ENCODE measurements at places on chromosomes 7 and 10.

GRCh38 chr7:15399441-15399840 is 162.4 kb downstream of the AGMO start:
- no peak for ATAC-seq

- no peak for ATAC-seq
Observed at GRCh38 chr7:67856046-67856445, 859.4 kb downstream of the TYW1 start.

DNA sequence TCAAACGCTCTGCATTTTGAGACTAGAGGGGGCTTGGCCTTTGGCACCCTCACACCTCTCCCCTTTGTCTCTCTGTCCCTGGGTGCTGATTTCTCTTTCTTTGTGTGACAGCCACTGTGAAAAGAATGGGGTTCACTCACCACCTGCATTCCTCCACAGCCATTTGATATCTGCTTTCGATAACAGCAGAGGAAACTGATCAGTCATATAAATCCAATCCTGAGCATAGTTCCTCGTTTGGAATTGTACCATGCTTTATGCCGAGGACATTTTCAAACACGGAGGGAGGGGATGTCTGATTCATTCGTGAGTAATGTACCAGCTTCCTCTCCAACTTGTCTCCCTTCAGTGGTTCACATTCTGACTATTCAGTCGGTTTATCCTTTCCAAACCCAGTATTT is 15.8 kb downstream of the MET start:
- ATAC-seq: no peak

DNA sequence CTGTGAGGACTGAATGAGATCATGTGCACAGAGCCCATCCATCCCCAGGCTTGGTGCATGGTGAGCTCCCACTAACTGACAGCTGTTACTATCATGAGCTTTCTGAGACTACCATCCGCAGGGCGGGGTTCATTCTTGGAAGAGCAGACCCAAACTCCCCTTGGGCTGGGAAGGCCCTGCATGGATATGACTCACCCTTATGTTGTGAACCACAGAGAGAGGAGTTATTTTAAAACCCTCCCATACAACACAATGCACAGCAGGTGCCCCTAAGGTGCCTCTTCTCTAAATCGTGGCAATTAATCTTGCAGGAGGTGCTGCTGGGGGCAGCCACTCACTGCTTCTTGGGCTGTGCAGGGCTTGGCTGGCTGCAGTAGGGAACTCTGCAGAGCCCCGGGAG is 219.1 kb downstream of the GFRA1 start:
- no peak for ATAC-seq

DNA sequence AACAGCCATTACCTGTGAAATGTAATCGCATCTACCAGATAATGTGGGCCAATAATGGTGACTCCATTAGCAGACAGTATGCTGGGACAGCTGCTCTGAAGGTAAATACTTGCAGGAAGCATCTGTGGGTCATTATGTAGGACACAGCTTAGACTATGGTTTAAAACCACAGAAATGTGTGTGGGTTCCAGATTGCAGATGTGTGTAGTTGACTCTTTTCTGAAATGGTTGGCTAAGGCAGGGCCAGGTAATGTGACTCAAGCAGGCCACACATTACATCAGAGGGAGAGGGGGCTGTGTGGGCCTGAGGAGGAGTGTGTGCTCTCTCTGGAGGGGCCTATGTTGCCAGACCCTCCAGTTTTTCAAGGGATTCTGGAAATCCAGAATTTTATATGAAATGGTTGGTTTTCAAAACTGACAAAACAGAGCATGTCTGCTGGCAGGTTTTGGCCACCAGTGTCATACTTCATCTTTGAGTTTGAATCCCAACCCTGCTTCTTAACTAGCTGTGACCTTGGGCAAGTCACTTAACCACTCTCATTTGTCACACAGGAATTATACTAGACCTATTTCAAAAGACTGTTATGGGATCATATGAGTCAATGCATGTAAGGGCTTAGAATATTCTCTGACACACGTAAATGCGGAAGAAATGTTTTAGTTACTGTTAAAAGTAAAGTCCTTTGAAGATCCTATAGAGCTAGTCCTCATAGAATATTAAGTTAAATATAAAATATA is 64.5 kb downstream of the MCMBP start:
- no peak for ATAC-seq

GRCh38 chr10:90855126-90855525 is 2.7 kb downstream of the HTR7 start:
- no peak for ATAC-seq

DNA sequence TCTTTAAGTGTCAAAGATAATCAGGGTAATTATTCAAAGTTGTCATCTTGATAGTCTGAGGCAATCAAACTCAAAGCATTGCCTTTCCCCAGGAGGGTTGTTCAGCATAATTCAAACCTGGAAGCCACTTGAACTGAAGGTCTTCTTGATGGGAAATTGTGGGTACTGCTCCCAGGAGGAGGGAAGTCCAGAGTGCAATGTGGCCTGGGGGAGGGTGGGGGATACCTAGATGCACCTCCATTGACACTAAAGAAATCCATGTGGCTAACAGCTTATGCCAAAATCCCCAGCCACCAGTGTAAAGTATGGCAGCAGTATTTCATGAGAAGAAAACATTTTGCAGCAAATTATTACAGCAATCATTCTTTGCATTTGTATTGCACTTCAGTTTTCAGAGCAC is 114.9 kb downstream of the STRA8 start:
- no peak for ATAC-seq

GRCh38 chr10:73923935-73924598 is 13.1 kb downstream of the PLAU start:
- no peak for ATAC-seq

GRCh38 chr7:6575281-6576023 is 1.8 kb upstream of the ZDHHC4 start:
- ATAC-seq: no peak

DNA sequence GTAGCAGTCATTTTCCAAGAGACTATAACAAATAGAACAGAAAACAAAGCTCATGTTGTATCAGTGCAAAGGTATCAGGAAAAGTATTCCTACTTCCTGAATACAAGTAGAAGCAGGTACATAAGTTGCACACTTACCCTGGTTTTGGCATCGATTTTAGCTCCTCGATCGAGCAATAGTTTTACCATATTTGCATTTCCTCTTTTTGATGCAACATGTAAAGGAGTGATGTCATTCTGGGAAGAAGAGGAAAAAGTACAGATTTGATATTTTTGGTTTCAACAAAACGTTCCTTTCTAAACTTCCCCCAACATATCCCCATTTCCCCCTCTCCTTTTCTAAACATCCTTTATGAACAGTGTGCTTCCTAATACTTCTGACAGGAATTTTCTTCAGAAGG is 155.1 kb downstream of the ANK3 start:
- no peak for ATAC-seq

DNA sequence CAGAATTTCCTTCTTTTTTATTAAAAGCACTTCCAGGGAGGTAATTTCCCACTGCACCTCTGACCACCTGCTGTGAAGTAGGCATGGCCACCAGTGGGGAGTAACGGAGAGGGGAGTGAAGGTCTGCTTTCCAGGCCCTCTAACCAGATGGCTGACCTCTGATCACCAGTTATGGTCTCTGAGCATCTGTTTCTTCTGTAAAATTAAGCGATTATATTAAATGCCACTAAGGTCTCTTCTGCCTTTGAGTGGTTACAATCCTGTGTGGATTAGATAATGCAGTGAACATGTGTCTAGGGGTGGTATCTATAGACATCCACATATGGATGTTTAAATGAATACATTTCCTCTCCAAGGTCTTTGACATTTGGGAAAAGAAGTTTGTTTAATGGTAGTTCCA is 199.6 kb downstream of the HERPUD2 start:
- ATAC-seq: no peak

GRCh38 chr10:112953174-112954159 is 3.4 kb downstream of the TCF7L2 start:
- no peak for ATAC-seq

DNA sequence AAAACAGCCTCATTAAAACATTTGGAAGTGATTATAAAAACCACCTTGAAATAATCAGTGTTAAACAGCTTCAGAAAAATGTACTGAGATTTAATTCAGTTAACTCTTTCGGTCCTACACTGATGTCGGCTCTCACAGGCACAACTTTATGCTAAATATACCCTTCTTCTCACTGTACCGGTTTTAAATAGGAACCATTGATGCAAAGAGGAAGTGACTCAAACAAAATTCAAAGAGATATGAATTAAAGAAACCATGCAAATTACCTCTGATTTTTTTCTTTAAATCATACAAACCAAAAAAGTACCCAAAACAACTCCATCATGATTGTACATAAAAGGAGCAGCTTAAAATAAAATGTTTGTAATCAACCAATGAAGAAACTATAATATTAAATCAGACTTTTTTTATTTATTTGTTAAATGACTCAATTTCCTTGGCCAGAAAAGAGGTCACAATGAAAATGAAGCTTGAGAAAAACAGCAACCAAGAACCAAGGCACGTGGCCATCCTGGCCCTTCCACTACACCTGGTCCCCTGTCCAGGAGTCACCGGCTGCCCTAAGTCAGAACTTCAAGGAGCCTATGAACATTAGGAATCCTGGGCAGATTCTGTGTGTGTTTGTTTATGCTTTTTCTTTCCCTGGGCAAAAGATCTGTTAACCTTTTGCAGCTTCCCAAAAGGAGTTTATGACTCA is 73.0 kb upstream of the CABCOCO1 start:
- ATAC-seq: no peak

DNA sequence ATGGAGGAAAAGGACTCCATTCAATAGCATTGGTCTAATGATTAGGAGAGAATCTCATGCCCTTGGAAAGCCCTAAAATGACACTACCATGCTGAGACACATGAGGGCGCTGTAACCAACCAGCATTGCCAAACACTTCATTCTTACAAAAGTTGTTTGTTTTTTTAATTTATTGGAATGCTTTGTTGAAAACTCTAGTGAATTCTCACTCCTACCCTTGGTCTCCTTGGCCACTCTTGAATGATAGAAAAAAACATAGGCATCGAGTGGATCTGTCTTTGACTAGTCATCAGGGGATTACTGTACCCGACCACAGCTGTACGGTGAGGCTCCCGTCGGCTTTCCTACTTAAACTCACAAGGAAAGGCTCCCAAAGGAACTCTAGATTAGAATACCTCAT is 29.3 kb upstream of the ADD3 start:
- ATAC-seq: no peak

- no peak for ATAC-seq
Observed at GRCh38 chr7:158549616-158550393, 37.8 kb downstream of the PTPRN2 start.

DNA sequence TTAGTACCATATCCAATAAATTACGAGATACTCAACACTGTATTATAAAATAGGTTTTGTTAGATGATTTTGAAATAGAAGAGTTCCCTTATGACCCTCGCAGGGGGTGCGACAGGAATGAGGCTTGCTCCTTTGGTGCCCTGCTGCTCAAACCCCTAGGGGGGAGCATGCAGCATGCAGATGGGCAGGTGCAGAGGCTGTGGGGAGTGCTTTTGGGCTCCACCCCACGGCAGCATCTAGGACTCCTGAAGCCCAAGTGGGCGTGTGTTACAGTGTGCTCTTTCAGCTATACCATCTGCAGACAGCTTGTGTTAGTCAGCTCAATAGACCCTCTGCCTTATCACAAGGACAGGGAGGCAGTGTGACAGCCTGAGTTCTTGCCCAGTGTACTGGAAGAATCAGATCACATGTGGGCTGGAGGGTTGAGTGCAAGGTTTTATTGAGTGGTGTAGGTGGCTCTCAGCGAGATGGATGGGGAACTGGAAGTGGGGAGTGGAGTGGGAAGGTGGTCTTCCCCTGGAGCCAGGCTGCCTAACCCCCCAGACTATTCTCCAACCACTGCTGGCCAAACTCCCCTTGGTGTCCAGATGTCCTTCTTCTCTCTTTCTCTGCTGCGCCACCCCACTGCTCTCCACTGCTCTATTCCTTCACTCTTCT is 3.1 kb upstream of the MRC1 start:
- peak; percentile 62 for ATAC-seq

DNA sequence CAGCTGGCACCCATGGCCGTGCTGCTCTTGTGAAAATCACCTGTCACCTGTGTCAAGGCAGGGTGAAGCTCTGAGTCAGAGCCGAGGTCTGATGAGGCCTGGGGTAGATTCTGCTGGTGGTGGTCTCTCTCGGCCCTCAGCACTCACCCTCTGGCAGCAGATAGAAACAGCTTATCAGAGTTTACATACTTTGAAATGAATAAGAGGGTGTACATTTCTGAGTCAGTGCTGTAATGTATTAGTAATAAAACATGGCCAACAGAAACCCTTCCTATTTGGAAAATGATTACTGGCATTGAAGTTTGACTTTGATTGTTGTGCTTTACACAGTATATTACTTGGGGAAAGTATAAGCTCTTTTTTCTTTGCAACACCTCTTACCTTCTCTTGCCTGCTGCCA is 228.8 kb downstream of the SNX10 start:
- ATAC-seq: no peak

DNA sequence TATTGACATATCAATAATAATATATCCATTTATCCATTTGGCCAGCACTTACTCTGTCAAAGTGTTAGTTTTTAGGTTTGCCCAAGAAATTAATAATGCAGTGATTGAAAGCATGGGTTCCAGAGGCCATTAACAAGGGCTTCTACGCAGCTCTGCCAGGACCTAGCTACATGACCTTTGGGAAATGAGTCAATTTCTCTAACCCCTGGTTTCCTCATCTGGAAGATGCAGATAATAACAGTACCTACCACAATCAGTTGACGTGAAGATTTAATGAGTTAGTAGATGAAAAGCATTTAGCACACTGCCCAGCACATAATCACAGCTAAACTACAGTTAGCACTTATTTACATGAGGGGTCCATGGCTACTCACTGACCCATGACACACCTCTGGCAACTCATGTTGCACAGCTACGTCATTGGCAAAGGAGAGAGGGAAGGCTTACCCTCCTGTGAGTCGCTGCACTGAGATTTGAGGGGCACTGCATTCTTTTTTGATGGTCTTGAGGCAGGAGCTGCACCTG is 263.7 kb downstream of the PLXNA4 start:
- ATAC-seq: no peak

DNA sequence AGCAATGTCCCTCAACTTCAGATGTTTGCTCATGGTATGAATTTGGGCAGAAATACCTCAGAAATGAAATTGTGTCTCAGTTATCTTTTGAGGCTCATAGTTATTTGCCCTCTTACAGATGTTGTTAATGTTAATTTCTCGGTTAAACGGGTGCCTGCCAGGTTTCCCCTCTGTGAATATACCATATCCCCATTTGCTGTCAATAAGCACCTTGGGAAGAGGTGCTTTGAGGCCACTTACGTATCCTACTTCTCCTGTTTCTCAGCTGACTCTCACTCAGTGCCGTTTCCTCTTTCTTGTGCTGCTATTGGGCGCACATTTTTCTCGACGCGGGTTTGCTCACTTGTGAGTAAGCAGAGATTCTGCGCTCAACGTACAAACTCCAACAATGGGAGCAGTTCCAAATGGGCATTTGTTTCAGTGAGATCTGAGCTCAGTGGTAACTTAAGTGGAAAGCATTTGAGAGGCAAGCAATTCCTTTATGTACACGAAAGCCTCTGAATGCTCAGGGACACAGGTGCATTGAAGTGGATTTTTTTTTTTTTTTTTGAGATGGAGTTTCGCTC is 34.8 kb upstream of the JAKMIP3 start:
- ATAC-seq: no peak

DNA sequence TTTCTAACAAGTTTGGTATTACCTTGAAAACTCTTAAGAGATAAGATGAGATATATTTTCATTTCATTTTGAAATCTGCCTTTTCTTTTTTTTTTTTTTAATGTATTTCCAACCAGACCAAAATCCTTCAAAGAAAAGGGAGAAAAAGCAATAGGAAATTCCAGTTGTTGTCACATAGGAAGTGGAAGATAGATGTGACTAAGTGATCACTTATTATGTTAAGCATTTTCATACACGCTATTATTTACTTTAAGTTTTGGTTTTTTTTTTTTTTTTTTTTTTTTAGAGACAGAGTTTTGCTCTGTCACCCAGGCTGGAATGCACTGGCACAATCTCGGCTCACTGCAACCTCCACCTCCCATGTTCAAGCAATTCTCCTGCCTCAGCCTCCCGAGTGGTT is 197.2 kb upstream of the FRMD4A start:
- no peak for ATAC-seq
